ENCODE measurements at places on chromosomes 11 and 22.

DNA sequence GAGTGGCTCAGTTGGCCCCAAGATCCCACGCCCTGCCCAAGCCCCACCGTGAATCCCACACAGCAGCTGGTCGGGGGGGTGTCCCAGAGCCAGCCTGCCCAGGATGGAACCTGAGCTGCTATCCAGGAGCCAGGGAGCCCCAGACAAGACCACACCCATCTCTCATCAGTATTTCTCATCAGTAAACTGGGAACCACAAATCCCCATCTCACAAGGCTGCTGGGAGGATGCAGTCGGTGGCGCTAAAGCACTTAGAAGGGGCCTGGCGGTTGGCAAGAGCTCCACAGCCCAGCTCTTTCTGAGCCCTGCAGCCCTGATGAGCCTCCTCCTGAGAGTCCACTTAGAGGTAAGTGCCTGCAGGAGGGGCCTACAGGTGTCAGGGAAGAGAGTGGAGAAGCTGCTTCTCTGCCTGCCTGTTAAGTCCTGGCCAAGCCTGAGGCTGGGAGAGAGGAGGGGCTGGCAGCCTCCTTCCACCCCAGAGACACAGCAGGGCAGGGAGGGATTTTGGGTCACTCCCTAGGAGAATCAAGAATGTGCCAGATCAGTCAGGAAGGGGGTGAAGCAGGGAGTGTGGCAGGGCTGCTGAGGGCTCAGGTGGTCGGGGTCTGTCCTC is 6.1 kb downstream of the FADS3 start:
- no peak for DNase-seq

GRCh38 chr11:28490773-28491382 is 382.7 kb downstream of the METTL15 start:
- no peak for DNase-seq

DNA sequence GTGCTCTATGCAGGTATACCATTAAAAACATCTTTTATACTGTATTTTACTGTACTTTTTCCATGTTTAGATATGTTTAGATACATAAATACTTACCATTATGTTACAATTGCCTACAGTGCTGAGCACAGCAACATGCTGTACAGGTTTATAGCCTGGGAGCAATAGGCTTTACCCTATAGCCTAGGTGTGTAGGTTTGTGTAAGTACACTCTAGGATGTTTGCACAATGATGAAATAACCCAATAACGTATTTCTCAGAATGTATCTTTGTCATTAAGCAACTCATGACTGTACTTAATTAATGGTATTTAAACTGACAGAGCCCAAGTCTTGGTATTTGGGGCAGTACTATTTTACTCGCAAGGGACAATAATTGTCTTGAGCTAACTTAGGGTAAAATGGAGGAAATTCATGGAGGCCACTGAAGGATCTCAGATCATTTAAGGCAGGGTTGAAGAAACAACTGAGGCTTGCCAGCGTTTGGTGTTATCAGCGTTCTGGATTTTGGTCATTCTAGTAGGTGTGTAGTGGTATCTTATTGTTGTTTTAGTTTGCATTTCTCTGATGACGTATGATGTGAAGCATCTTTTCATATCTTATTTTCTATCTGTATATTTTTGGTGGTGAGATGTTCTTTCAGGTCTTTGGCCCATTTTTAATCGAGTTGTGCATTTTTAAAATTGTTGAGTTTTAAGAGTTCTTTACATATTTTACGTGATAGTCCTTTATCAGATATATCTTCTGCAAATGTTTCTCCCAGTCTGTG is 42.4 kb downstream of the ADAMTS15 start:
- DNase-seq = no peak

DNA sequence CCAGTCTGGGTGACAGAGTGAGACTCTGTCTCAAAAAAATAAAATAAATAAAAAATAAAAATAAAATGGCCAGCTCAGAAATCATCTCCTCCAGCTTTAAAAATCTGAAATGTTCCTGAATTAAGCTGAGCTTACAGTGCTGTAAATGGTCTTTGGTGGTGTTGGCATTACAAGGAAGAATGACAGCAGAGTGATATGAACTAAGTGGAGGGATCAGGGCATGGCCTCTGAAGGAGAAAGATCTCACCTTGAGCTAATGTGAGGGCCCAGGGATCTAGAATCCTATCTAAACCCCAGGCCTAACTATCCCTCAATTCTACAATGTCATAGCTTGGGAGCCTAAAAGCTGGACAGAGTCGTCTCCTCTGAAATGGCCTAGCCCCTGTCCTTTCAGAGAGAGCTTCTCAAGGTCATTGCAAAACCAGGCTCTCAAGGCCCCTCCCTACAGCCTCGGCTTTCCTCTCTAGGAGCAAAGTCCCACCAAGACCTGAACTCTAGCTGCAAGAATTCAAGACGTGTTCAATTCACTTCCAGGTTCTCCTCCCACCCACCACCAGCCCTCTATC is 345.4 kb downstream of the BUD13 start:
- DNase-seq = no peak

All from spinal cord (tissue), 10 donors.